ENCODE measurements at places on chromosomes 4 and X.

GRCh38 chr4:102402223-102402622 lies 56.9 kb upstream of the SLC39A8 start:
- DNase-seq = no peak

GRCh38 chr4:151934766-151935165 lies 174.0 kb upstream of the GATB start:
- no peak for DNase-seq

DNA sequence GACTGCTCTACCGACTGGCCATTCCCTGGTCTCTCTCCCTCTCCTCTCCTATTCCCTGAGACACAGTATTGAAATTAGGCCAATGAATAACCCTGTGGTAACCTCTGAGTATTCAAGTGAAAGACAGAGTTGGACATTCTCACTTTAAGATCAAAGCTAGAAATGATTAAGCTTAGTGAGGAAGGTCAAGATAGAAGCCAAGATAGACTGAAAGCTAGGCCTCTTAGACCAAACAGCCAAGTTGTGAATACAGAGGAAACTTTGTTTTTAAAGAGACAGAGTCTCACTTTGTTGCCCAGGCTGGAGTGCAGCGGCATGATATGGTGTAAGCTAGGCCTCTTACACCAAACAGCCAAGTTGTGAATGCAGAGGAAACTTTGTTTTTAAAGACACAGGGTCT lies 64.6 kb downstream of the KDM6A start:
- no peak for DNase-seq

- DNase-seq = no peak
Observed at GRCh38 chrX:107834275-107835201, 8.9 kb downstream of the MID2 start.

DNA sequence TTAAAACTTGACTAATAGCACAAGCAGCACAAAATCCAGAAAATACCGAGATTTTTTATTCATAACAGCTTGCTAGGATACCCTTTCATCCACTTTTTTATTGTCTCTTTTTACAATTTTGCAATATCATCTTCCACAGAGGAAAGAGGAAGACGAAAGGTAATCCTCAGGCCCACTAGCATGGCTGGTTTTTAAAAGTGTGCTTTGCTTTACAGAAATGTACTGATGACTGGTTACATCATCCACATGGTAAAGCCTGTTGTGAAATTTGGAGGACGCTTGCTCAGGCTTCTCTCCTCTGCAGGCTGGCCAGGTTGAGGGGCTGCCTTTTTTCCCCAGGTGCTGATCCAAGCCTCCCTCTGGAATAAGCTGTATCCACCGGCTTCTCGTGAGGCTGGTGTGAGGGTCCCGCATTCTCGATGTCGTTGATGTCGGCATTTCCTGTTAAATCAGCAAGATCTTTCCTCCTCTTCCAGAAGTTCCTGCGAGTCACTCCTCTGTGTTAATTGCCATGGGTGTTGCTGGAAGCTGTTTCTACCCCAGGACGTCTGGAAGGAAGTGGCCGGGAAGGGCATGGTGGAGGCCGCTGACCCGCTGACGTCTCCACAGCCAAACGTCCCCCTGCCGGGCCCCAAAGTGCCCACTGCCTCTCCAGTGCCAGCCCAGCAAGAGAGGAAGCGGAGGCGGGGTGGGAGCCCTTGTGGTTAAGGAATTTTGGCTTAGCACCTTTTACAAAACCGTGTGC lies 5.8 kb upstream of the DGKQ start:
- DNase-seq = no peak

GRCh38 chrX:125398959-125399440 lies 79.3 kb downstream of the TEX13C start:
- DNase-seq = no peak

DNA sequence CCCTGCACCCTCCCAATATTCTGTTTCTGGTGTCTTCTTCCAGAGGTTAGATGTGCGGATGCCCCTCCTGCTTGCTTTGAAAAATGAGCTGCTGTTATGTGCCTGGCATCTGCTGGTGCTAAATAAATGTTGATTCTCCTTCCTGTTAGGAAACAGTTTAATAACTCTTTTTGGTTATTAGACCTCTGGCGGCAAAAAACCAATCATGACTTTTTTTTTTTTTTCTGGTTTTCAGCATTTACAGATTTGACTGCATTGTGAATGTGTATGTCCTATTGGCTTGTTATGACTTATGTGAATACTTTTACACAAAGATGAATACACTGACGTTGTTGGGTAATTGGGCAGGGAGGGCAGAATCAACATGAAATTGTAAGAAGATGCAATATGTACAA lies 13.6 kb upstream of the TMEM156 start:
- DNase-seq = no peak

DNA sequence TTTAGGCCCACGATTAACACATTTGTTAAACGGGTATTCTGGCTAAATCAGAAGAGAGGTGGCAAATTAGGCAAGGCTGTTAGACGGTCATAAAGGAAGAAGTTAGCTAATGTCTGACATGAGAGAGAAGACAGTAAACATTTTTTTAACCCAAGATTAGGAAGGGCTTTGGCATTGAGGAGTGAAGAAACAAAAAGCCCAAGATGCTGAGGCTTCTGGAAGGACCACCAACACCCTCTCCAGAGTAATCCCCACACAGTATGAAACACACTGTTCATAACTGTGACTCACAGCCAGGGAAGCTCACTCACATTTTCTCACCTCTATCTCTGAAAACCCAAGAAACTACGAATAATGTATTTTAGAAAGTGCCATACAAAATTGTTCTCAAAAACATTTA lies 127.6 kb downstream of the AMELX start:
- no peak for DNase-seq

DNA sequence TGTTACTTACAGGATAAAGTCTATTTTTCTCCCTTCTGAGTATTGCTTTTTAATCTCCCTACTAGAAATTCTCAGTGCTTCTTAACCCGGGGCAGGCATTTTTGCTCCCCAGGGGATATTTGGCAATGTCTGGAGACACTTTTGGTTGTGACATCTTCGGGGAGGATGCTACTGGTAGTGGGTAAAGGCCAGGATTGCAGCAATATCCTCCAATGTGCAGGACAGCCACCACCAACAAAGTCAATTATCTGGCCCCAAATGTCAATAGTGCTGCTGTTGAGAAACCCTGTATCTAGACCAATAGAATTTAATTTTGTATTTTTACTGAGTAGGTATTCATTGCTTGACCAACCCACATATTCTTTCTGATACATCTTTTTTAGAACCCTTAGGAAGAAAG lies 669.5 kb upstream of the MAGEB2 start:
- DNase-seq = no peak

GRCh38 chr4:82697561-82697960 lies 101.0 kb downstream of the SCD5 start:
- no peak for DNase-seq

- no peak for DNase-seq
Observed at GRCh38 chr4:55554453-55555030, 7.8 kb upstream of the CLOCK start.

- DNase-seq = no peak
Observed at GRCh38 chr4:43959976-43960375, 488.6 kb downstream of the KCTD8 start.

GRCh38 chr4:186487726-186488125 lies 67.6 kb downstream of the MTNR1A start:
- no peak for DNase-seq

DNA sequence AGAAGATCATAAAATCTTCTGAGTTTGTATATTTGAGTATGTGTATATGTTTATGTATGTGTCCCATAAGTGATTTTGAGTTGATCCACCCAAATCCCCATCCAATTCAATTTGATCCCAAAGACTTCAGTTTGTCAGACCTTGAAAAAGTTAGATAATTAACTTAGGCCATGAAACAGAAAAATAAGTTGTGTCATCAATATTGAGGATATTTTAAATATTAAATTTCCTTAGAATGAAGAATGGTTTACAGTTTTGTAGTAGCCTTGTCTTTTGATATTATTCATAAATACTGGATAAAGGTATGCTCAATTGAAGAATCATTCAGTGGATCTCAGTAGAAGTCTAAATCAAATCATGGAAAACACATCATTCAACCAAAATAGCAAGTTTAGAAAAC lies 864.4 kb upstream of the INTU start:
- DNase-seq = no peak

DNA sequence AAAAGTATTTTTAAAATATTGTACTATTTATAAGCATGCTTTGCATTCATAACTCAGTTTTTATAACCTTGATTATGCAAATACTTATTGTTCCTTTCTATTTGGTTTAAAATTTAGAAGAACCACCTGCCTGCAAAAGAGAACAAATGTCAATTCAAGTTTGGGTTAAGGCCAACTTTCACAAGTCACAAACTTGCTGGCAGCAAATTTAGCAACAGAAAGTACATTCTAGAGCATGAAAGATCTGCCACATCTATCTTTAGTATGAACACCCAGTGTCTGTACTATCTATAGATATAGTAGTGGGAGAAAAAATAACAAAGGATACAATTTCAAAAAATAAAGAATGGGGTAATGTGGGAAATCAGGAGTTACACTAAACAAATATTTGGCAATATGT lies 1014.2 kb downstream of the C4orf33 start:
- DNase-seq = no peak

GRCh38 chrX:150934453-150934852 lies 36.0 kb upstream of the CD99L2 start:
- no peak for DNase-seq

DNA sequence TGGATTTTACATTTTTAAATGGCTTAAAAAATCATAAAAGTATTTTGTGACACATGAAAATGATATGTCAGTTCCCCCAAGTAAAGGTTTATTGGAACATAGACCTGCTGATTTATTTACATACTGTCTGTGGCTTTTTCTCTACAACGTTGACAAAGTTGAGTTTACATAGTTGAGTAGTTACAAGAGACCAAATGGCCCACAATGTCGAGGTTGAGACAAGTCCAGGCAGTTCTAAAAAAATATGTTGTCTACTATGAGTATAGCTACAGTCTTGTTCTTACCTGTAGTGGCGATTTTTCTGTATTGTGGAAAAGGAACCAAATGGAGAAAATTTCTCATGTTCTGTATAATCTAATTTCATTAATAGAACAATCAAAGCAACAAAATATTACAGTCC lies 163.2 kb downstream of the FRAS1 start:
- DNase-seq = no peak

DNA sequence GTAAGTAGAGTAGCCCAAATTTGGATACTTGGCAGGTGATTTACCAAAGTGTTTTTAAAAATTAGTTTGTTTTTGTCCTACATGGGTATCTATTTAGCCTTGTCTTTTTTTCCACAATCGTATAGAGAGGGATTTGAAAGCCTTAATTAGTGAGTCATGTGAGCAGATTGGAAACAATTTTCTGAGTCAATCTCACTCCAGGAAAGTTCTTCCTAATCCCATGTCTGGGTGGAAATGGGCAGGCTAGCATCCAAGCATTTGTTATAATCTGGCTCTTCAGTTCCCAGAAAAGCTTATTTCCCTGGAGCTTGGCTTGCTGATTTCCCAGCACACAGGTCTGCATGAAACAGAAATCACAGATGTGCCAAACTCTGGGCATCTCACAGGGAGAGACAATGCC lies 426.9 kb upstream of the BOD1L1 start:
- no peak for DNase-seq

GRCh38 chrX:82998163-82998562 lies 509.9 kb upstream of the POU3F4 start:
- no peak for DNase-seq

- DNase-seq = no peak
Observed at GRCh38 chrX:111386077-111386476, 25.9 kb downstream of the DCX start.

GRCh38 chr4:169571435-169571834 lies 40.9 kb downstream of the NEK1 start:
- DNase-seq = no peak

GRCh38 chr4:89658701-89659024 lies 178.3 kb downstream of the SNCA start:
- no peak for DNase-seq

GRCh38 chrX:9897761-9898161 lies 69.4 kb upstream of the CLDN34 start:
- no peak for DNase-seq

DNA sequence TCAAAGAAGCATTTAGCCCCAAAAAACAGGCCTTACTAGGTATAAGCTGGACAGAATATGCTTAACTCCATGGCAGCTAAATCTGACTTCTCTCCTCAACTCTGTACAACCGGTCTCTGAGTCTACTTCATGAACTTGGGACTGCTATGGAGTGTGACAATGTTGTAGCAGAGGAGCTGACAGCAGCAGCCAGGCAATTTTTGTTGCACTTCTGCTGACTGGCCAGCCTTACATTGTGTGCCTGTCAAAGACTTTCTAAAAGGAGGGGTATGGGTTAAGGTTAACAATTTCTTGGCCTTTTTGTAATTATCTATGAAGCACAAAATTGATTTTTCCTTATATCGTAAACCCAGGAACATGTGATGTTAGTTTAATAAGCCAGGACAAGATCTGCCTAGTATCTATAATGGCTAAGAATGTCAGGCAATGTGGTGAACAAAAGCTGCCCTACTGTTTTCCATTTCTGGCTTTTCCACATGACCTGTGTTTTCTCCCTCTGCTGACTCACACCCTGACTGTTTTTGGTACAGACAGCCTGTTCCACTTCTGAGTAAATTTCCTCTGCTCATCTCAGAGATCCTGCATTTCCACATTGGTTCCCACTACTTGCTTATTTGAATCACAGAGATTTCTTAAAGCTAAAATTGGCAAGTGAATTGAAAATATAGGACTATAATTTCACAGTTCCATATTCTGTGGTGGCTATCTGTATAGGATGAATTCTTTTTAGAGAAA lies 9.3 kb downstream of the NOX1 start:
- DNase-seq = no peak

- no peak for DNase-seq
Observed at GRCh38 chr4:152634110-152634760, 45.6 kb downstream of the TMEM154 start.

DNA sequence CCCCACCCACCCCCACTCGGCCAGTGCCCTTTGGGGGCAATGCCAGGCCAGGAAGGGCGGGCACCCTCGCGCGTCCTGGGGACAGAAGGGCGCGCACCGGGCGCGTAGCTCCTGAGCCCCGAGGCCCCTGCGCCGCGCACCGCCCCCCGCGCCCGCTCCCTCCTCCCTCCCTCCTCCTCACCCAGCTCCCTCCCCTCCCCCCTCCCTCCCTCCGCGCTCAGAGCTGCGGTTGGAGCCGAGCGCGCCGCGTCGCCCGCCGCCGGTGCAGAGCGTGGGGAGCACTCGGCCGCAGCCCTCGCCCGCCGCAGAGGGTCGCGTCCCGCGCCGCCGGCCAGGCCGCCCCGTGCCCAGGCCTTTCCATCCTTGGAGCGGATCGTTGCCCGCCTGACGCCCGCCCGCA lies at the start of gene ATP2B3:
ATP2B3 (plus strand) TSS at position 220 of the 400 bp plus-strand sequence. CDS start 18,606 bp downstream, outside the sequence.
- no peak for DNase-seq

DNA sequence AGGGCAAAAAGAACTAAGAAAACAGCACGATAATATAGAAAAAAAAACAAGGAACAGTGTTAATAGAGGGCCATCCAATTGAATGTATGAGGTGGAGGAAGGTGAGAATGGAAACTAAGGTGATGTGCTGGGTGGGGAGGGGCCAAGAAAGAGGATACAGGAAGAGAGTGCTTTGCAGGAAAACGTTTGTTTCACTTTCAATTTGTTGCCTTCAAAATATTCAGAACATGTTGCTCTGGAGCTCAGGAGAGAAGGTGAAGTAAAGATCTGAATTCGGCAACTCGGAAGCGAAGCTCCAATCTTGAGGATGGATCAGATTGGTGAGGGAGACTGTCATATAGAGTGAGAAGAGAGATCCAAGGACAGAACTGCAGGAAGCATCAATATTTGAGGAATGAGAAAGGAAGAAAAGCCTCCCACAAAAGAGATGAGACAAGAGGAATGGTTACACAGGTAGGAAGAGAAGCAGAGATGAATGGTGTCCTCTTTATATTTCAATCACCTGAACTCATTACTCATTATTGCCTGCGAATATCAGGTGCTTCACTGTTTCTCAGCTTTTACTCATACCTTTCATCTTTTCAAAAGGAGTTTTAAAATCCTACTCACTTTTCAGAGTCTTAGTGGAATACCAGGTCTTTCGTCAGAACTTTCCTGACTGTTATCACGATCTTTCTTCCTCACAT lies 14.7 kb upstream of the SEC24D start:
- DNase-seq = peak; percentile 7
